AG04450 (cell line): ENCODE measurements at places on chromosomes 6 and 20. TPM values are rescaled to one million over a fixed set of nuclear protein-coding genes. Genes with fewer than 3 reads are reported as not detected.

DNA sequence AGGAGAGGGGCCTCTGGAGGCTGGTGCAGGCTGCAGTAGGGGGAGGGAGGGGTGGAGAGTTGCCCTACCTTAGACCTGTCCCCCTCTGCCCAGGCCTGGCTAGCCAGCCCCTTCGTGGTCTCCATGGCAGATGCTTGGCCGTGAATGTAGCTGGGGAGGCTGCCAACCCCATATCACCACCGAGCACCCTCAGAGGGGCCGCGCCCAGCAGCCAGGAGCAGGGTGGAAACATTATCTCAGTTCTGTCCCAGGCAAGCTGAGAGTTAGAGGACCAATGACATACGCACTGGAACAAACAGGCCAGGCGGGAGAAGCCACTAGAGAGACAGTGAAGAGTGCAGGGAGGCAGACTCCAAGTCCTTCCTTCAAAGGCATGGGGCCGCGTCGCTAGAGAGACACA, 66.5 kb downstream of the LRFN2 start:
- DNase-seq = no peak

GRCh38 chr6:113854531-113855499, 2.3 kb upstream of the MARCKS start:
- DNase-seq = peak; percentile 63

- no peak for DNase-seq
Observed at GRCh38 chr6:12958052-12958706, 241.6 kb downstream of the PHACTR1 start.

GRCh38 chr6:38136547-38136946, 317.0 kb downstream of the ZFAND3 start:
- no peak for DNase-seq

DNA sequence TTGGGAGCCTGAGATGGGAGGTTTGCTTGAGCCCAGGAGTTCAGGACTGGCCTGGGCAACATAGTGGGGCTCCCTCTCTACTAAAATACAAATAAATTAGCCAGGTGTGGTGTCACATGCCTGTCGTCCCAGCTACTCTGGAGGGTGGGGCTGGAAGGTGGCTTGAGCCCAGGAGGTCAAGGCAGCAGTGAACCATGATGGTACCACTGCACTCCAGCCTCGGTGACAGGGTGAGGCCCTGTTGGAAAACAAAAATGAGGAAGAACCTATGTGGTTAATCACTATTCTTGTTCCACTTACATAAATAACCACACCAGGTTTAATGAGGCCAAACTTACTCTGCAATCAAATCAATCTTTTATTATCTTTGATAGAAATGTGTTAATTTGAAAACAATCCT, 5.4 kb downstream of the PPDPF start:
- no peak for DNase-seq

DNA sequence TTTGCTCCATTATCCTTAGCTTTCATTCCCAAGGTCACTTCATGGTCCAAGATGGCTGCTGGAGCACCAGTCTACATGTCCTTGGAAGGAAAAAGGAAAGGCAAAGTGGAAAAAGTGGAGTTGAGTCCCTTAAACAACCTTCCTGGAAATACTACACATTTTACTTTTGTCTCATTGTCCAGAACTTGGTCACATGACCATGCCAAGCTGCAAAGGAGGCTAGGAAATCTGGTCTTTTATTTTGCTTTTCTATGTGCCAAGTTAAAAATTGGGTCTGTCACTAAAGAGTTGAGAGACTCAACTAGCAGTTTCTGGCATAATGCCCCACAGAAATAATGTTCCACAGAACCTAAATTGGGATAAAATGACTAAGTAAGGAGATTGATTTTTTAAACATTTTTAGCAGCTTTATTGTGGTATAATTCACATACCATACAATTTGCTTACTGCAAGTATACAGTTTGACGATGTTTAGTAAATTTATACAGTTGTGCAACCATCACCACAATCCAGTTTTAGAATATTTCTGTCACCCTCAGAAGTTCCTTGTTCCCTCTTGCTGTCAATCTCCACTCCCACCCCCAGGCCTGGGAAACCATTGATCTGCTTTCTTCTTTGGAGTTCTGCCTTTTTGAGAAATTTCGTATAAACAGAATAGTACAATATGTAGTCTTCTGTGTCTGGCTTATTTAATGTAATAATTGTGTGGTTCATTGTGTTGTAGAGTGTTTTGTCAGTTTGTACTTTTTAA, 5.6 kb upstream of the CHD6 start:
- no peak for DNase-seq

DNA sequence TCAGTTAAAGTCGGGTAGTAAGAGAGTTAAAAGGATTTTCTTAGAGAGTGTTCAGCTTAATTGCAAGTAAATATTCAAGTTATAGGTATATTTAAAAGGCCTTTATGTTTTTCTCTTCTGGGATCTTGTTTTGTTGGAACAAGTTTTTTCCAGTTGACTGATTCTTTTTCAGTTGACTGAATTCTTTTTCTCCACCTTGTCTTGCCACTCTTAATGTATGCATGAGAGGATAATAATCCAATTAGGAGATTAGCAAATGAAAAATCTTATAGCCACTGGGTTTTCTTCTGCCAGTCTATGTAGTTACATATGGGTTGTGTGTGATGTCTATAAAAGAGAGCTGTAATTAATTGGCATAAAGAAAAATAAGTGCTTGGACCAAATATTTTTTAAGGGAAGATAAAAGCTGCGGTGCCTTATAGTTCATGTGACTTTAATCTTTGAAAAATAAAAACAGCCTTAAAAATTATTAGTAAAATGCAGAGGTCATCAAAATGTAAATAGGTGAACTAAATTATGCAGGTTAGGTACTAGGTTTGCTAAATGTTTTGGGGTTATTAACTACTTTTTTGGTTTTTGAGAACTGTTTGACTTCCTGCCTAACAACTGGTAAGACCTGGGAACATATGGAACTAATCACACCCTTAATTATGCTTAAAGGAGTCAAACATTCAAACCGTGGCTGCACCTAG, 367.2 kb downstream of the HTR1B start:
- no peak for DNase-seq

DNA sequence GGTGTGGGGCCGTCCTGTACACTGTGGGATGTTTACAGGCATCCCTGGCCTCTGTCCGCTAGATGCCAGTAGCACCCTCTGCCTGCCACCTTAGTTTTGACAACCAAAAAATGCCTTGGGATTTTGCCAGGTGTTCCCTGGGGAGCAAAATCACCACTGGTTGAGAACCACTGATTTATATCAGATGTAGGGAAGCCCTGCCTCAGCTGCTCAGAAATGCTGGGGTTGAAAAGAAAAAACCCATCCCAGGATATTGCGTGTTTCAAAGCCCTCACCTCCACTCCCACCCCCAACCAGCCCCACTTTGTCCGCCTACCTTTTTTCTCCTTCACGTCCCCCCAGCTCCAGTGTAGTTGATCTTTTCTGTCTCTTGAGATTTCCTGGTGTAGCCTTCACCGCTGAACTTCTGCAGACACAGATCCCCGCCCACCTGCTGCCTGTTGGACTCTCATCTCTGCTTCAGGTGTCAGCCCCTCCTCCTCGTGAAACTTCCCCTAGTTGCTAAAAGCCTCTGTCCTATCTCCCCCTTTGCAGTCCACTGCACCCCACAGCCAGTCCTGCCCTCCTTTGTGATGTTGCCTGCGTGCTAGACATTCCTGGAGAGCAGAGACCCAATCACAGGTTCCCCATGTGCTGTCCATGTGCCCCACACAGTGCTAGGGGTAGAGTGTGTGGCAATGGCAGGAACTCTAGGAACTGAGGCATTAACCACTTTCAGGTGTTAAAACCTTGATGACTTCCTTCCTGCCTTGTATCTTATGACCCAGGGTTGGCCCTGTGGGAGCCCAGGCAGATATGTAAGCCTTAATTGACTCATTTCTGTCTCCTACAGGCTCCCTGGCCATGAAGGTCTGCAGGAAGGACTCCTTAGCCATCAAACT, 98.9 kb downstream of the TBC1D7 start:
- DNase-seq = no peak

DNA sequence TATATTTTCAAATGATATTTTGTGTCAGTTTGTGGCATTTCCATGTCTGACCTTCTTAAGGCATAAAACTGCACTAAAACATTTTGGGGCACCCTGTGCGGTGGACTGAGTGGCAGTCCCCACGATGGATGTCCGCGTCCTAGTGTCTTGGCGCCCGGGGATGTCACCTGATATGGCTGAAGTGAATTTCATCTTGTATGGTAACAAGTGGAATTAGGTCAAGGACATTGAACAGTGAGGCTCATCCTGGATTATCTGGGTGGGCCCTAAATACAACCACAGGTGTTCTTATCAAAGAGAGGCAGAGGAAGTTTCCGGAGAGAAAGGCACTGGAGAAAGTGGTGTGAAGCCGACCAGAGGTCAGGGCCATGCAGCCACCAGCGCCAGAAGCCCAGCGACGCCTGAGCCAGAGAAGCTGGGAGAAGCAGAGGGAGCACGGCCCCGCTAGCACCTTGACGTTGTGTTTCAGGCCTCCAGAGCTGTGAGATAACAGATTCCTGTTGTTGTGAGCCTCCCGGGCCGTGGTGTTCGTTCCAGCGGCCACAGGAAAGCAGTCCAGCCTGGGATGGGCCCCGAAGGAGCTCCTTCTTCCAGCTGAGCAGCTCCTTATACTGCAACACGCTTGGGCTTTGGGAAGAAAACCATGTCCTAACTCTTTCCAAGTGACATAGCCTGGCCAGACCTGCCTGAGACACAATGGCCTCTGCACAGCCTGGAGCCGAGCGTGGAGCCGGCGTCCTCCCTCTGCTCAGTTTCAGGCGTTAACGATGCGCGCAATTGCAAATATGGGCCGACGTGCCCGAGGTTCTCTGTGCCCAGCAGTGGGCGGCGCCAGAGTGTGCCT, 22.5 kb downstream of the THBS2 start:
- DNase-seq = no peak

GRCh38 chr6:144364208-144364720, 79.1 kb downstream of the UTRN start:
- no peak for DNase-seq

DNA sequence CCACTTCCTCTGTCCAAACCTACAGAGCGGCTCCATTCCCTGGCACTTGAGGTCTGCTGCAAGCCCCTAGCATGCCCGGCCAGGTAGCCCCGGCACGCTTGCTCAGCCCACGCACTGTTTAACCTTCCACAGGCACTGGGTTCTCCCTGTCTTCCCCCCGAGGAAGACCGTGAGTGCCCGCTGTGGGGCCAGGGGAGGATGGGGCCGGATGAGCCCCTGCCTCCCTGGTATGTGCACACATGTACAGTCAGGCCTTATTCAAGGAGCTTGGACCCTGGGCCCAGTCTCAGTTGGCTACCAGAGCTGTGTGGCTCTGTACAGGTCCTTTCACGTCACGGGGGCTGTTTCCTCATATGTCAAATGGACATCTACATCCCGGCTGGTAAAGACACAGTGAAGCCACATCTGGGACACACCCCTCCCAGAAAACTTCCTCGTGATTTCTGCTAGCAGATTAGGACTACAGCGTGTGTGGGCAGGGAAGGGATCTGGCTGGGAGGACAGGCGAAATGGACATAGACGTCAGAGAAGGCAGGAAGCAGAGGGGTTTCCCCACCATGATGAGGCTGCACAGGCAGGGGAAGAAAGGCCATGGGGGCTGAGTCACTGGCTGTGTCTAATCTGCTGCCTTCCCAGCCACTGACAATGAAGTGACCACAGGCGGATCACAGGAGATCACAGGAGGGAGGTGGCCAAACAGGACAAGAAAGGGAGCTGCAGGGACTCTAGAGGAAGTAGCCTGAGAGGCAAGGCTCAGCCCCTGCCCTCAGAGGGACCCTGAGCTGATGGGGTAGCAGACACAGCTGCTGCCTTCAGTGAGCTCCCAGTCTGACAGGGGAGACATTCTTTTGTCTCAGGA, 62.9 kb downstream of the MRPL14 start:
- DNase-seq = peak; percentile 86

- DNase-seq = no peak
Observed at GRCh38 chr6:34516391-34517324, 39.5 kb downstream of the SPDEF start.

DNA sequence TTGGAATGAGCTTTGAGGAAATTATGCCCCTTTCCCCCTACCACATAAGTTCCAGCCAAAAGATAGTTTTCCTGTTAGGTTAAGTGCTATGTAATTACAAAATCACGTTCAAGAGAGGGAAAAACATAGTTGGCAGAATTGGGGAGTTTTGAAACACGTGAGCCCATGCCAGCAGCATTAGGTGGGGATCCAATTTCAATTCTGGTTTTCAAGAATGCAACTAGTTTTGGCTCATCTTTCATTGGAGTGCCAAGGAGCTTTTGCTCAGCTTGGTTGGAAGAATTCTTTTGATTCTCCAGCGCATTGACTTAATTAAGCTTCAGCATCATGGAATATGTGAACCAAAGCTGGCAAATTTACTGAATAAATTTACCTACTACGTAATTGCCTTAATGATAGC, 95.9 kb downstream of the SAMD5 start:
- DNase-seq = no peak

DNA sequence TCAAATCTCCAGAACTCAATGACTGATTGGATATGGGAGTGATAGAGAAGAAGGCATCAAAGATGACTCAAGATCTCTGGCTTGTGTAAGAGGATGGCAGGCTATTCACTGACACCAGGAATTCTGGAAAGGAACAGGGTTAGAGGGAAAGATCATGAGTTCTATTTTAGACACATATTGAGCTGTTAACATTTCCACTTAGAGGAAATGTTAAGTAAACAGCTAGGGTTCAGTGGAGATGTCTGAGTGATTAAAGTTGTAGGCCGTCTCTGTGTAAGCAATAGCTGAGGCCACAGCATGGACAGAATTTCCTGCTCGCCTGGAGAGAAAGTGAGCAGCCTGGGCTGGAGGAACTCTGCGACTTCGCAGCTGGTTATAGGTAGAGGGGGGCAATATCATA, 21.0 kb downstream of the ZC3H12D start:
- DNase-seq = no peak

GRCh38 chr6:47016261-47016660, 25.9 kb downstream of the ADGRF1 start:
- no peak for DNase-seq

- no peak for DNase-seq
Observed at GRCh38 chr6:37745748-37746147, 48.1 kb upstream of the MDGA1 start.

PAX1 gene
- not detected in 2 replicates for polyA plus RNA-seq

SRMS gene
- not detected in 2 replicates for polyA plus RNA-seq

BMP5 gene
- polyA plus RNA-seq = 0.26 and 0.63 TPM in 2 replicates

TSPO2 gene
- not detected in 2 replicates for polyA plus RNA-seq

CCND3 gene
- 25.8 and 30.9 TPM in 2 replicates for polyA plus RNA-seq

DEFB132 gene
- not detected in 2 replicates for polyA plus RNA-seq

VNN1 gene
- 0.06 TPM in 1 of 2 replicates, not detected in the other for polyA plus RNA-seq
